Esophagus squamous epithelium (tissue), 5 donors: ENCODE measurements at places on chromosomes 12 and 14.

DNA sequence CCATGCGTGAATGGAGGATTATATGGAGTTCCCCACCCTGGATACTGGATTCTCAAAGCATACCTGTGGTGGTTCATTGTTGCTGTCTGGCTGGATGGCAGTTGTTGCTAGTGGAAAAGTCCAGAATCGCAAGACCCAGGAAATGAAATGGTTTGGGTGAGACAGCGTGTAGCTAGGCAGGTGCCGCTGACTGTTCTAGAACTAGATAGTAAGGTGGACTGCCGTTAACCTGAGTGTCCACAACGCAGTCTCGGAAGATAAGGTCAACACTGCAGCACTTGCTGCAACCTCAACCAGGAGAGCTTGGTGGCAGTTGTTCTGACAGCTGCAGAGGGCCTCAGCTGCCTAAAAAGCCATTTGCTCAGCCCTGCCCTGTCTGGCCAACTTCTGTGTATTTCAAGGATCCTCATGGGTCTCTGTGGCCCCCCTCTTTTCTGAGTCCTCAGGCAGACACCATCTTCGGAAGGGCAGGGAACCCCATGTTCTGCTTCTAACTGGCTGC lies 15.5 kb upstream of the IRF2BPL start:
- no peaks in the 10 kb centered on the region for H3K27me3 ChIP-seq
- H3K36me3 ChIP-seq, result no peaks in the 10 kb centered on the region
- peak overlapping the region; percentile 86 for H3K27ac ChIP-seq

GRCh38 chr12:105522166-105522825 lies 191.8 kb downstream of the C12orf75 start:
- no peak overlapping the region for H3K27ac ChIP-seq
- no peaks in the 10 kb centered on the region for H3K4me1 ChIP-seq
- DNase-seq, result no peak

DNA sequence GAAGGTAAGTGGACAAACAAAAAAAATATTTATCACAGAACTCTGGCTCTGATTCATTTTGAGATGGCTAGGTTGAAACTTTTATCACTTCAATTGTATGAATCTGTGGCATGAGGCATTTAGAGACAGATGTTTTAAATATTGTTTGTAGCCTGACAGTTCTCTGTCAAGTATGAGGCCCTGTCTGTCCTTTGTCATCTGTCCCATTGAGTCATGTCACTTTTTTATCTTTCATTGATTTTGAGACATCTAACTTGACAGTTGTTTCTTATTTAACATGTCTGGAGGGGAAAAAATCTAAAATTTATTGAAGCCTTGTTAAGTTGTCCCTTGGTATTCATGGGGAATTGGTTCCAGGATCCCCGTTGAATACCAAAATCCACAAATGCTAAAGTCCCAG lies 829.5 kb downstream of the FSCB start:
- DNase-seq, result no peak
- no peaks in the 10 kb centered on the region for H3K27me3 ChIP-seq
- H3K4me1 ChIP-seq, result no peaks in the 10 kb centered on the region
- no peak overlapping the region for H3K27ac ChIP-seq

- H3K4me3 ChIP-seq, result no peak overlapping the region
- no peaks in the 10 kb centered on the region for H3K4me1 ChIP-seq
- no peaks in the 10 kb centered on the region for H3K36me3 ChIP-seq
Measured at GRCh38 chr12:131687346-131688125, 23.4 kb upstream of the SFSWAP start.

DNA sequence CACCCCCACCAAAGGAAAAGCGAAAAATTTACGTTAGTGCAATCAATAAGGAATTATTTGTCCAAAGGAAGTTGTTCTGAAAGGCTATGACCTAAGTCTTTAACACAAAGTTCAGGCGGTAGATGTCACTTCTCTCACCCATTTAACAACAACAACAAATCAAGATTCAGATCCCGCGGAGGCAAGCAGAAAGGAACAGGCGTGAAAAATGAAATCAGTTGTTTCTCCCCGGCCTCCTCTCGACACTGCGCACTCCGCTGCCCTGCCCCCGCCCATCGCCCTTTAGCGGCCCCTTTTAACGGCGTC lies 1.4 kb downstream of the DENND5B start:
- DNase-seq, result no peak
- peak overlapping the region; percentile 90 for H3K27ac ChIP-seq
- H3K27me3 ChIP-seq, result no peaks in the 10 kb centered on the region
- H3K4me1 ChIP-seq, result peaks cover 4% of the 10 kb centered on the region
- H3K4me3 ChIP-seq, result peak overlapping the region; percentile 89

- H3K4me3 ChIP-seq, result no peak overlapping the region
- DNase-seq, result no peak
Measured at GRCh38 chr14:59126714-59127436, 61.6 kb upstream of the DAAM1 start.

DNA sequence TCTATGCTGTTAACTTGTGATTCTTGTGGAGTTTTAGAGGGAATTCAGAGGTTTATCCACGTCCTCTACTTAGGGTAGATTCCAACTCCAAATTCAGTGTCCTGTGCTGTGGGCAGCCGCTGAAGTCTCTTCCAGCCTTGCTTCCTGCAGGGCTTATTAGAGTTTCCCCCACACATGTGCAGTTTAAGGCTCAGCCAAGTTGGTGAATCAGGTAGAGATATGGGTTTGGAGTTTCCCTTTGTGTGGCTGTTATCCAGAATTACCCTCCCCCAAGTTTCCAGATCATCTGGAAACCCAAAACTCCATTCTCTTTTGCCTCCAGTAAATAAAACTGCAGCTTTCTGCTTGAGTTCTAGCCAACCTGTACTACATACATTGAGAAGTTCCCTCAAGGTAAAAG lies 853.7 kb downstream of the GALC start:
- no peak overlapping the region for H3K27ac ChIP-seq
- no peaks in the 10 kb centered on the region for H3K4me1 ChIP-seq
- no peak for DNase-seq
- no peaks in the 10 kb centered on the region for H3K36me3 ChIP-seq
- no peaks in the 10 kb centered on the region for H3K27me3 ChIP-seq

GRCh38 chr12:54030889-54031471 lies 1.9 kb upstream of the HOXC5 start:
- DNase-seq, result no peak
- no peak overlapping the region for H3K27ac ChIP-seq
- peaks cover 5% of the 10 kb centered on the region for H3K4me1 ChIP-seq
- peaks cover 99% of the 10 kb centered on the region for H3K27me3 ChIP-seq
- peak overlapping the region; percentile 13 for H3K4me3 ChIP-seq

- H3K36me3 ChIP-seq, result no peaks in the 10 kb centered on the region
- H3K27ac ChIP-seq, result no peak overlapping the region
- H3K27me3 ChIP-seq, result no peaks in the 10 kb centered on the region
- H3K4me3 ChIP-seq, result no peak overlapping the region
Measured at GRCh38 chr12:13152281-13152680, 44.2 kb upstream of the EMP1 start.

- H3K4me3 ChIP-seq, result peak overlapping the region; percentile 94
- DNase-seq, result no peak
- H3K4me1 ChIP-seq, result peaks cover 8% of the 10 kb centered on the region
- peak overlapping the region; percentile 92 for H3K27ac ChIP-seq
- H3K36me3 ChIP-seq, result no peaks in the 10 kb centered on the region
Measured at GRCh38 chr12:132686825-132687210, 324 bp downstream of the POLE start.

DNA sequence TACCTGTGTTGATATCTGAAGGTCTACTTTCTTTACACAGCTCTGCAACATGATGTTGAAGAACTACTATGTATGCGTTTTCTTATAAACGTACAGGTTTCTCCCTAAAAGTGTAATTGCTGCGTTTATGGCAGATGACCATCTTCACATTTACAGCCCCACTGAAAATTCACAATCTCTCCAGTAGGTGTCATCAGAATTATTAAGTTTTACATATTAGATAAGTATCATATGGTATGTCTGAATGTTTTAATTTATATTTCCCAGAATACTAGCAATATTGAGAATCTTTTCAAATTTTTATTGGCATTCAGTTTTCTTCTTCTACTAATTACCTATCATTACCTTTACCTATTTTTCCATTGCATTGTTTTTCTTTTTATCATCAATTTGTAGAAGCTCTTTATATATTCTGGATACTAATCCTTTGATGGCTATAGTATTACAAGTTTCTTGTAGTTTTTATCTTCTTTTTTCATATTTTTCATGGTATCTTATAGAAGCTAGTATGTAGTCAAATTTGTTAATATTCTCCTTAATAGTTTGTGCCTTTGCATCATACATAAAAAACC lies 123.5 kb downstream of the CAPZA3 start:
- H3K27me3 ChIP-seq, result no peaks in the 10 kb centered on the region
- H3K4me1 ChIP-seq, result no peaks in the 10 kb centered on the region
- H3K27ac ChIP-seq, result no peak overlapping the region

DNA sequence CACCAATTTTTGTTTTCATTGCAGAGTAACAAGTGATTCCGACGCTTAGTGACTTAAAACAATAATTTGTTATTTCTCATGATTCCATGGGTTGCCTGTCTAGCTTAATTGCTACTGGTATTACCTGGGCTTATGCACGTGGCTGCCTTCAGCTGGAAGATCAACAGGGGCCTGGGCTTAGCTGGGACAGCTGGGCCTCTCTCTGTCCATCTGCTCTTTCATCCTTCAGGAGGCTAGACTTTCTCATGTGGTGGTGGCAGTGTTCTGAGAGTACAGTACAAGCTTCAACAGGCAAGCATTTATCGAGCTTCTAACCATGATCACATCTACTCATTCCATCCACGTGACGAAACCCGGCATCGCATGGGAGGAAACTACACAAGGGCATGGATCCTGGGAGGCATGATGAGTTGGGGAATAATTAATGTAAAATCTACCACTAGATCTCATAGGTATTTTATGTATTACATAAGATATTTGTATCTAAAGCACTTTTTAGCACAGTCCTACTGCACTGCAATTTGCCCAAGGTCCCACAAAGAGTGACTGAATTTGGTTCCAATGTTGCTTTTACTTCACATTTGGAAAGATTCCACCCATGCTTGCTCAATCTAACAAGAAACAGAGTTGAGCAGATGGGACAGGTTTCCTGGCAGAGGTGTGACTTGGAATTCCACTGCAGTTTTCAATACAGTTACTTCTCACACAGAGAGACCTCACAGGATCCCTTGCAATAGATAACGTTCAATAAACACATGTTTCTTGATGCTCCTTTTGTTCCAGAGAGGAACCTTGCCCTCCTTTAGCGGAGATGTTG lies 153.1 kb upstream of the FRMD6 start:
- H3K36me3 ChIP-seq, result no peaks in the 10 kb centered on the region
- peaks cover 45% of the 10 kb centered on the region for H3K4me1 ChIP-seq
- no peaks in the 10 kb centered on the region for H3K27me3 ChIP-seq

GRCh38 chr14:61153431-61153830 lies 127.7 kb downstream of the TMEM30B start:
- H3K4me3 ChIP-seq, result no peak overlapping the region
- H3K27me3 ChIP-seq, result no peaks in the 10 kb centered on the region
- no peak overlapping the region for H3K27ac ChIP-seq
- no peaks in the 10 kb centered on the region for H3K4me1 ChIP-seq
- no peaks in the 10 kb centered on the region for H3K36me3 ChIP-seq

DNA sequence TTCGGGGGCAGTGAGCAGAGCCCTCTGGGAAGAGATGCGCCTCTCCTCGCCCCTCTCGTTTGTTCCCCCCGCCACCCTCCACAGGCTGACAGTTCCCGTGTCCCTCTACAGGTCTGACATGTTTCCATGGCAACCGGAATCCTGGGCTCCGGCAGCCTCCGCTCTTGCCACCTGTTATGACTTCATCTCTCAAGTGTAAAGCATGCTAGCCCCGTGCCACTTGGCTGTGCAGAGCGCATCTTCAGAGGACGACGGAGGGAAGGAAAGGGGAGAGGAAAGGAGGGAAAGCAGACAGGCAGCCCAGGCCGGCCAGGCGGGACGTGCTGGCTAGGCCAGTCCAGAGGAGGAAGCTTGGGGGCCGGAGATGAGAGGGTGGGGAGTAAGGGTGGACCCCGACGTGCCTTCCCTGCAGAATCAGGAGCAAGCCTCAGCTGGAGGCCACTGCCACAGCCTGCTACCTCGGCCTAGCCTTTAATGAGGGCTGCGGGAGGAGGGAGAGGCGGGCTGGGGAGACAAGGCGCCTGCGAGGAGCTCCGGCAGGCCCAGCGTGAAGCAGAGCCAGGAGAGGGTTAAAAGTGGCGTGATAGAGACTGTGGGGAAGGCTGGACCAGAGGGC lies 214.3 kb downstream of the DPF3 start:
- H3K4me3 ChIP-seq, result no peak overlapping the region
- H3K27me3 ChIP-seq, result no peaks in the 10 kb centered on the region
- H3K4me1 ChIP-seq, result no peaks in the 10 kb centered on the region

DNA sequence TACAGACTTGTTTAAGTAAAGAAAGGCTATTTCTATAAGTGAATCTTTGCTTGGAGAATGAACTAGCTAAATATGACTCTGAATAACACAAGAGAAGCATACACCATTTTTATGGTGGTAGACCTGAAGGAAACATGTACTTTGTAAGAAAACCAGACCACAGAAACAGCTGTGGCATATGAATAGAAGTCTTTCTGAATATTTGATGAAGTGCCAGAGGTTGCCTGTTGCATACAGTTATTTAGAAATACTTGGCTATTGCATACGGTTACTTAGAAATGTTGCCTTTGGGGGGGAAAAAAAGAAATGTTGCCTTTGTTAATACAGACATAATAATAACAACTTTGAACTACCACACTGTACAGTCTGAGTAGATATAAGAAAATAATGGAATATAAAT lies 16.8 kb upstream of the LEMD3 start:
- no peaks in the 10 kb centered on the region for H3K36me3 ChIP-seq
- no peak overlapping the region for H3K27ac ChIP-seq
- no peak overlapping the region for H3K4me3 ChIP-seq
- no peaks in the 10 kb centered on the region for H3K4me1 ChIP-seq
- DNase-seq, result no peak

- no peaks in the 10 kb centered on the region for H3K36me3 ChIP-seq
- peaks cover 63% of the 10 kb centered on the region for H3K4me1 ChIP-seq
- H3K4me3 ChIP-seq, result no peak overlapping the region
- H3K27me3 ChIP-seq, result peaks cover 14% of the 10 kb centered on the region
- DNase-seq, result no peak
Measured at GRCh38 chr12:57241402-57242310, 9.3 kb downstream of the STAC3 start.

GRCh38 chr14:23183158-23183470 lies 346 bp downstream of the SLC7A8 start:
- H3K4me1 ChIP-seq, result peaks cover 10% of the 10 kb centered on the region
- H3K27me3 ChIP-seq, result peaks cover 15% of the 10 kb centered on the region
- no peak for DNase-seq
- H3K4me3 ChIP-seq, result peak overlapping the region; percentile 72

DNA sequence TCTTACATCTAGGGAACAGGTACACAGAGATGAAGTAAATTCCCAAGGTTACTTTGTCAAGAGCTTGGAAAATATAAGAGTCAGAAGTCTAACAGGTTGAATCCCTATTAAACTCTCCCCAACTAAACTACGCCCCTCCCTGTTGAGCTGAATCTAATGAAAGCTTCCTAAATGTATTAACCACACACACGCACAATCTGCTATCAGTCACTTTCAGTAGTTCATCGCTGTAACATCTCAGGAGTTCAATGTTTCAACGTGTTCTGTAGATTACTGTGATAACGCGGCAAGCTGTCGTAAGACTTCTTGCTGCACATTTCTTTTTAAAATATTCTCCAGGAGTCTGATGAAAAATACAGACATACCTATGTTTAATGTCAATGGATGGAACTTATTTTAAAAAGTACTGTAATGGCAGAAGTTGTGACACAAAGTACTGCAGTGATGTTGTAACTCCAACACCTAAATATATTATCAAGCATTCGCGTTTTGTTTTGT lies 612 bp upstream of the SLC25A3 start:
- peaks cover 40% of the 10 kb centered on the region for H3K4me1 ChIP-seq
- H3K27ac ChIP-seq, result peak overlapping the region; percentile 100
- H3K36me3 ChIP-seq, result peaks cover 25% of the 10 kb centered on the region
- peak overlapping the region; percentile 99 for H3K4me3 ChIP-seq

GRCh38 chr12:47155457-47156166 lies 75.9 kb upstream of the AMIGO2 start:
- H3K27ac ChIP-seq, result no peak overlapping the region
- no peaks in the 10 kb centered on the region for H3K27me3 ChIP-seq
- no peaks in the 10 kb centered on the region for H3K4me1 ChIP-seq
- H3K36me3 ChIP-seq, result no peaks in the 10 kb centered on the region
